ENCODE measurements at places on chromosomes 16 and 17.

- no peak for DNase-seq
These were observed 84.3 kb downstream of the ARHGAP23 start for GRCh38 chr17:38512473-38513058.

GRCh38 chr17:77647531-77647930 is 311.0 kb upstream of the TNRC6C start:
- no peak for DNase-seq

DNA sequence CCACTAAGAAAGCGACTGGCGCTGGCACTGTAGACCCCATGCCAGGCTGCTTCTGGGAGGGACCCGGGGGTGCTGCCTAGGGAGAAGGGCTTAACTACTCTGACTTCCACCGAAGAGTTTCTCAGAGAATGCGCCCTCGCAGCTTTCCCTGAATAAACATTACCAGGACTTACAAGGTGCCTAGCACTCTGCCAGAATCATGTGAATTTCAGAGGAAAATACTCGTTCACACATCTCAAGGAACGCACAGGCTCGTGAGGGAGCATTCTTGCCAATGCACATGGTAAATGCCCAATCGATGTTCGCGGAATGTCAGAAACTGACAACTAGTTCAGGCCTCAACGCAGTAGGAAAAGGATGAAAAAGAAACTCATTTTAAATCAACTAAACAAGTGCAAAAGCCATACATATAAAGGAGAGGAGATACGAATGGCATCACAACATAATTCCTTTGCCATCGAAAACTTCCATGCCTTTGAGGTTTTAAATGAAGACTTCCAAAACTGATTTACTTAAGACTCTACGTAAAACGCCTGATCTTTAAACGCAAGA is 999 bp downstream of the CMC2 start:
- DNase-seq, result no peak

GRCh38 chr16:10169031-10169430 is 13.2 kb downstream of the GRIN2A start:
- DNase-seq, result no peak

GRCh38 chr16:27781195-27781524 is 231.2 kb downstream of the KATNIP start:
- no peak for DNase-seq

- DNase-seq, result no peak
These were observed 5.3 kb downstream of the PRR15L start for GRCh38 chr17:47952171-47953021.

DNA sequence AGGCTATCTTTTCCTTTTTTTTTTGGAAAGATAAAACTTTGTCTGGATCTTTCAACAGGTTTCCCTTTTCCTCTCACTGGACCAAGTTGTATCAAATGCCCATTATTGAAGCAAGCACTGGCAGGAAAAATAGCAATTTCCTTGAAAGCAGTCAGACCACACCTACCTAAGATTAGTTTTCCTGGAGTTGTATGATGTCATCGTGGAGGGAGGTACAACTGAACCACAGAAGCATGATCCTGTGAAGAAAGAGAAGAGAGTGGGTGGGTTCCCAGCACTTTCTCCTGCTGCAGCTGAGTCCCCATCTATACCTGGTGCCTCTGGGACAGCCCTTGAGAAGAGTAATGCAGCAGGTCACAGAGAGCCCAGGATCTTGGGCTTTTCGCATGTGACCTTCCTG is 63.6 kb upstream of the ERCC4 start:
- no peak for DNase-seq

DNA sequence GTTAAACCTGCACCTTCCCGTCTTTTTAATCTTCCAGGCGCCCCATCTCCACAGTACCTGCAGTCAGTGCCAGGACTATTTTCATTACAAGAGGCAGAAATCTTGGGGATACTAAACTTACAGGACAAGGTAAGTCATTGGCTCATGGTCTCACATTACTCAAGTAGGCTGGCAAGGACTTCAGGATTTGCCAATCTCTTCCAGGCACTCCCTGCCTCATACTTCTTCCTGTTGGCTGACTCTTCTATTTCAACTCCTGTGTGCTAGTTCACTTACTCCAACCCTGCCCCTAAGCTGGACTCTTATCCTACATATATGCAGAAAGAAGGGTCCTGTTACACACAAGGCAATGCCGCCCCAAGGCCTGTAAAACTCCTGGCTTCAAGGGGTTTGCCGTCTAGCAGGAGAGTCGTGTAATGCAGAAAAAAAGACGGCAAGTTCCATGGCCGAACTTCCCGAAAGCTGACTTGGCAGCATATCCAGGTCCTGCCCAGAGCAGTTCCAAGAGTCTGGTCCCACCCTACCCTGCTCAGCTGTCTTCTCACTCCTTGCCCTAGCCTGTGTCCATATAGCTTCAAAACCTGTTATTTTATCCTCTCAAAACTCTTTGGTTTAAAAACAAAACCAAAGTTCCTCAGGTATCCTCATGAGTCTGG is 14.8 kb downstream of the ERN1 start:
- no peak for DNase-seq

Data from GDM1 (cell line).